OCI-M1 (cell line): ENCODE measurements at places on chromosomes 12 and 14.
A peak's percentile ranks its signal among the peaks of the same experiment; 100 is the strongest.

- DNase-seq = no peak
These were observed 265.9 kb downstream of the EFCAB11 start for GRCh38 chr14:89688507-89689211.

GRCh38 chr14:104845834-104846441 lies 19.1 kb upstream of the CEP170B start:
- DNase-seq = no peak

DNA sequence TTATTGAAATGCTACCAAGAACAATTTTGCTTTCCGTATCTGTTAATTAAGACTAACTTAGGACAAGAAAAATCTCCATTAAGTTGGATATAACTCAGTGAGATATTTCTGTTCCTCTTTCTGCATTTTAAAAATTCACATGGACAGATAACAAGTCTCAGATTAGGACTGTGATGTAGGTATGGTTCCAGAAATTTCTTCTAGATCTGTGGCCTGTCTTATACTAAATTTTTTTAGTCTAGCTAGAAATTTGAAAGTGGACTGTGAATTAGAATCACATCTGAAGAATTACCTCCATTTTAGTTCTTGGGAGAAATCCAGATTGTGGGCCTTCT lies 41.6 kb downstream of the USP15 start:
- DNase-seq = no peak

GRCh38 chr12:106080041-106080790 lies 58.5 kb downstream of the NUAK1 start:
- no peak for DNase-seq

GRCh38 chr12:133235401-133236112 lies at the start of gene ANHX:
TSS of gene ANHX (minus strand) at chr12:133235877. CDS start at chr12:133234356, 1,521 bp downstream.
- no peak for DNase-seq

DNA sequence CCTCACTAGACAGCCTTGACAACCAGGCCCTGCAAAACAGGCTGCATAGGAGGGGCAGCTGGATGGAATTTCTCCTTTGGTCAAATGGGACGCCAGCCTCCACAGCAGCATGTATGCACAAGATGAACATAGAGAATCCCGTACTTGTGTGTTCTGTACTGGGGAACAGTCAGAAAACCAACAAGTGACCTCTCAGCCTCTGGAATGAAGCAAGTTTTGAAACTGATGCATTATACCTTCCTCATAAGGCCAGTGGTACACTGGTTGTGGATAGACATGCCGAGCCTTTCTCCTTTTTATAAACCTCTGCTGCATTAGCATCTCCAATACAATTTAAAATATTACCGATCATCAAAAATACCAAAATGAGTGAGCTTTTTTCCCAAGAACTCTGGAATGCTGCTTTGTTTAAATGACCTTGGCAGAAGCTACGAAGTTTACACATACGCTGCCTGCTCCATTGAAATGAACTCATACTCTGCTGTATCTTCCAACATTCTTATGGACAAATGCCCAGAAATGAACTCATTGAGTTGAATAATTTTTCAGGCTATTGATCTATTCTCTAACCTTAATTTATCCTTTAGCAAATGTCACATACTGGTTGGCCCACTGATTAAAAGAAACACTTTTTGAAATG lies 47.6 kb upstream of the FERMT2 start:
- DNase-seq = no peak

DNA sequence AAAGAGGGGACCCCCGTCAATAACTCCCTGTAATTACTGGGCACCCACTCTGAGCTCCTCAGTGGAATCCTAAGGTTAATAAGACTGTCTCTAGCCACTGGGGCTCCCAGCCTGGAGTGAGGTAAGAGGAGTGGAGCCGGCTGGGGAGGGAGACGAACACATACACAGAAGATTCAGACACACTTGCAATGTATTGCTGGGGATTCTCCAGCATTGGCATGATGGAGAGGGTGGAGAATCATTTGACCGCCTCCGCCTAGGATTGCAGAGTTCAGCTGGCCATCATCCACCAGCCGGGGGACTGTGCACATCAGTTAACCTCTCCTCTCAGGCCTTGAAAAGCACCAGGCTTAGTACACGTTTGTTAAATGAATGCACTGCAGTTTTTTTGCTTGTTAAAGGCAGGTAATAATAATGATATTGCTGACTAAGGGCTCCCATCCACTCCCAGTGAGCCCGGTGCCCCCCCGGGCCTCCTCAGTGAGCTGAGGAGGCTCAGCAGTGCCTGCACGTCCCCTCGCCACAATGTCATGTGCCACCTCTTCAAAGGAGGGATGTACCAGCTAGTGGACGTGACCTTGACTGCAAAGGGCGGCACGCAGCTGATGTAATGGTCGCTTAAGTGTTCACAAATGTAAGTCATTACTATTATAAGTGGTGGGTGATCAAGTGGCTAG lies 20.3 kb upstream of the FAIM2 start:
- no peak for DNase-seq

DNA sequence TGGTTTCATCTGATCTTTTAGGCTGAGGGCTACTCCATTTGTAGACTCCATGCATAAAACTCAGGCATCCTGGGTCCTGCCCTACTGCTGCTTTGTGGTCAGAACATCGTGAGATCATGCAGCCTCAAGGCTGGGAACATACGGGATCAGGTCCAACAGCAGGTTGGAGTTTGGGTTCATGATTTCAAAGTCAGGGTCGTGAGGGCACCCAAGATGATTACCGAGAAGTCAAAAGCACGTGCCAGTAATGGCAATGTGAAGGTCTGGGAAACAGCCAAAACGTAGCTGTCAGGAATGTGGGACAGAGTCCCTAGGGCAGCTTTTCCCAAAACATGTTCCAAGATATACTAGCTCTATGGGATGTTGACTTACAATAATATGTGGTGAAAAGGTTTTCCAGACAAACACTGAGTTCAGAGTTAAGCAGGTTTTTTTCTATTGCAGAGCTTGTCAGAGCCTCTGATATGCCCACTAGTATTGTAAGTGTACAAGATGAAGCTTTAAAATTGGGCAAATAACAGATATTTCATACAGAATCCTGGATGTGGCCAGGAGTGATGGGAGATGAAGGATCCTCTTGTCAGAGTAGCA lies 130.3 kb upstream of the DNM1L start:
- DNase-seq = no peak

- peak; percentile 71 for DNase-seq
These were observed 372.9 kb upstream of the TMEM132C start for GRCh38 chr12:127893895-127894609.

DNA sequence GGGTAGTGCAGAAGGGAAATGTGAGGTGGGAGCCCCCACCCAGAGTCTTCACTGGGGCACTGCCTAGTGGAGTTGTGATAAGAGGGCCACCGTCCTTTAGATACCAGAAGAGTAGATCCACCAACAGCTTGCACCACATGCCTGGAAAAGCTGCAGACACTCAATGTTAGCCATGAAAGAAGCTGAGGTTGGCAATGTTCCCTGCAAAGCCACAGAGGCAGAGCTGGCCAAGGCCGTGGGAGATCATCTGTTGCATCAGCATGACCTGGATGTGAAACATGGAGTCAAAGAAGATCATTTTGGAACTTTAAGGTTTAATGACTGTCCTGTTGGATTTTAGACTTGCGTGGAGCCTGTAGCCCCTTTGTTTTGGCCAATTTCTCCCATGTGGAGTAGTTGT lies 468.4 kb upstream of the FOXG1 start:
- no peak for DNase-seq

DNA sequence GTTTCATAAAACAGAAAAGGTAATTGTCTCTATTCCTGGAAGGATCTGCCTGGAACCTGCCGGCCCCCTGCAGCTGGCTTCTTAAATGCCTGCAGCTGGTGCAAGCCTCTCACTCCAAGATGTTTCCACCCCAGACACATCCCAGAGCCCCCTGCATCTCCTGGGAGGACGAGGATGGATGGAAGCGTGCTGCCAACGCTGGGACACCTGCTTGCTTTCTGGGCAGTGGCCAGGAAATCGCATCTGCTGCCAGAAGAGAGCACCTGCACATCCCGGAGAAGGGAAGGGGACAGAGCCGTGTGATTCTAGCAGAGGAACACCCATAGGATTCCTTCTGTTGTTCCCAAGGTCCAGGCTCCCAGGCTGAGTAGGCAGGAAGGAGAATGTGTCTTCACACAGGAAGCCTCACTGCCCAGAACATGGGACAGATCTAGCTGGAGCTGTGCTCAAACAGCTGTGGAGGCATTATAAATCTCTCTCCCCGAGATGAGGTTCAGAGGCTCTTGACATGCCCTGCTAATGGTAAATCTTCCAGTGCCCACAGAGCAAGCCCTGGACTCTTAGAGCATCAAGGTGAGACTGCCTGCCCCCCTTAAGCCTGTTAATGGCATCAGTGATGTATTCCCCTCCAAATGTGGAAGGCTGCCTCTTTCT lies 138.8 kb upstream of the MAP1LC3B2 start:
- DNase-seq = no peak

- no peak for DNase-seq
These were observed 44.9 kb upstream of the SCN8A start for GRCh38 chr12:51546097-51546496.

GRCh38 chr14:90235179-90235976 lies 21.0 kb upstream of the PSMC1 start:
- DNase-seq = peak; percentile 83

GRCh38 chr12:1195513-1195912 lies 204.5 kb downstream of the ERC1 start:
- DNase-seq = no peak

DNA sequence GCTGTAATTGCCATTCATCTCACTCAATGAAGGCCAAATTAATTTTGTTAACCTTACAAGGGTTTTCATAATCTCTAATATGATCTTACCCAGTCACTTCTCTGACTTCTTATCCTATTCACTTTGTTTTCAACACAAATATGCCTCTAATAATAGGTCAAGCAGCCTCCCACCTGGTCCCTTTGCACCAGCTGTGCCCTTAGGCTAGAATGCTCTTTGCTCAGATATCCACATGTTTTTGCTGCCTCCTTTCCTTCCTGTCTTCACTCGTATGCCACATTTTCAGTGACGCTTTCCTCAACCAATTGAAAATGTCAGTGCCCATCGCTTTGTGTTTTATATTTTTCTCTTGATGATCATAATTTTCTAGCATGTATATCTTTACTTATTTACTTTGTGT lies 106.4 kb upstream of the SYT10 start:
- no peak for DNase-seq

- DNase-seq = no peak
These were observed 1.4 kb downstream of the NFYB start for GRCh38 chr12:104136577-104136976.

DNA sequence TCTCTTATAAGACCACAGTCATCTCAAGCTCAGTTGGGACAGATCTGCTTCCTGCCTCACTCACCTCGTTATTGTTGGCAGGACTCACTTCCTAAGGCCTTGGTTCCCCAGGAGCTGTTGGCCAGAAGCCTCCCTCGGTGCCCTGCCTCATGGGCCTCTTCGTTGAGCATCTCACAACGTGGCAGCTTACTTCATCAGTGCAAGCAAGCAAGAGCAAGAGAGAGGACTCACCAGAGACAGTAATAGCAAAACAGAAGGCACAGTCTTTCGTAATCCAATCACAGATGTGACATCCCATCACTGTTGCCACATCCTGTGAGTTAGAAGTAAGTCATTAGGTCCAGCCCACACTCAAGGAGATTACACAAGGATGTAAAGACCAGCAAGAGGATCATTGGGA lies 5.1 kb upstream of the NUMB start:
- peak; percentile 57 for DNase-seq
